ENCODE measurements at places on chromosomes 7 and 10.

GRCh38 chr7:29780346-29780745 is 26.0 kb upstream of the WIPF3 start:
- no peak for DNase-seq

DNA sequence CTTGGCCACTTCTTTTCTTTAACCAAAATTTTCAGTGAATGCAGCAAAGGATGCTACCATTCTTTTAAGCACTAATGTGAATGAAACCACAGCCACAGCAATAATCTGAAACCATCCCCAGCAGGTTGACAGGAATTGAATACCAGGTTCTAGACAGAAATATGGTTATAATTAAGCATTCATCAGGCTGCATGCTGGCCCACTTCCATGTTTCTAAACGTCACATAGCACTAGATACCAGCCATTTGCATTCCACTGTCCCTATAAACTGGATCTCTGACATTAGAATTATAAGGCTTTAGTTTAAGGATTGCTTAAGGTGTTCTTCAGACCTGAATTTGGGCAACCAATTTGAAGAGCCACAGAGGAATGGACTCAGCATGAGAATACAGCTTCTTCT is 340.8 kb upstream of the KLF6 start:
- no peak for DNase-seq

- no peak for DNase-seq
These were observed 25.9 kb downstream of the TNRC18 start for GRCh38 chr7:5397736-5398135.

DNA sequence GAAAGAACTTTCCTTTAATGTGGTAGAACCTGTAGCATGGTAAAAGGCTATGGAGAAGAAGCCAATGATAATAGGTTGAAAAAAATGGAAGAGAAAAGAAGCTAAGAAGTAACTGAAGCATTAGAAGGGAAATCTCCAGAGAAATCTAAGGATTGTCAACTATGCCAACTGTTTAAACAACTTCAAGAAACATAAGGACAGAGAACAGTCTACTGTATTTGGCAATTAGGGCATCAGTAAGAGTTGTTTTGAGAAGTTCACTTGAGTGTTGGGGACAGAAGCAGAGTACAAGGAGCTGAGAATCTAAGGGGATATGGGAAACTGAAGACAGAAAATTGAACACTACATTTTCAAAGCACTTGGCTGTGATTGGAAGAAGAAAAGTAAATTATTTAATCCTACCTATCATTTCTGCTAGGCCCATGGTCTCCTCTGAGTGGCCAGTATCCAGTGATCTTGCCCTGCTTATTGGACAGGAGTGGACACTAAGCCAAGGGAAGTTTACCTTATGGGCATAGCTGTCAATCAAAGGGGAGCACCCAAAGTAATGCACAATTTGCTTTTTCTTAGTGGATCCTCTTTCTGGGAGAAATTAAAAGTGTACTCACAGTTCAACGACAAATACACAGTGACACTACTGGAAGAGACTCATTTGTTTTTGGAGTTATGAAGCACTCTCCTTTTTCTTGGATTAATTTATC is 56.4 kb upstream of the CCDC71L start:
- DNase-seq = no peak

DNA sequence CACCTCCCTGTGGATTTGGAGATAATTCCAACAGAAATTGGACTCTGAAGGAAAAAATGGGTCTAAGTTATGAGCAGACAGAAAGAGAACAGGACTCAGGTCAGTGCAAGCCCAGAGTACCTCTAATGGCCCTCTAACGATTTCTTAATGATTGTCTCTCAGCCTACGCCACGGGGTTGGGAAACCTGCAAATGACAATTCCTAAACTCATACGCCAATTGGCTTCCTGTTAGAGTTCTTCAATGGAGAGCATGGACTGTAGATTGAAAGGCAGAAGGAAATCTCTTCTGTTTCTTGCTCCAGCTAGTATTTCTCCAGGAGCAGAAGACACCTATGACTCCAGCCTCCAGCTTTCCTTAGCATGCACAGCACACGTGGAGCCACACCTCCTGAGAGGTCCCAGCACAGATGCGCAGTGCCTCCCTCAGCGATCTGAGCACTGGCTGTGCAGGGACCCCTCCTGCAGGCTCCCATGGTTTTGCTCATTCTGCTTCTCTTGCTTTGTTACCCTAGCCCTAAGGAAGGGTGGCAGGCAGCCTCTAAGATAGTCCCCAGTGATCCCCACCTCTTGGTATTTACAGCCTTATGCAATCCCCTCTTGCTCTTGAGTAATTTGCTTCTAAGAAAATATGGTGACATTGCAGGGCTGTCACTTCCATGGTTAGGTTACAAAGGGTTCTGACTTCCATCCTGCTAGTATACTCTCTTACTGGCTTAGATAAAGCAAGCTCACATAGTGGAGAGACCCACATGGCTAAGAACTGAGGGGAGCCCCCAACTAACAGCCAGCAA is 30.1 kb downstream of the DENND11 start:
- DNase-seq = no peak

DNA sequence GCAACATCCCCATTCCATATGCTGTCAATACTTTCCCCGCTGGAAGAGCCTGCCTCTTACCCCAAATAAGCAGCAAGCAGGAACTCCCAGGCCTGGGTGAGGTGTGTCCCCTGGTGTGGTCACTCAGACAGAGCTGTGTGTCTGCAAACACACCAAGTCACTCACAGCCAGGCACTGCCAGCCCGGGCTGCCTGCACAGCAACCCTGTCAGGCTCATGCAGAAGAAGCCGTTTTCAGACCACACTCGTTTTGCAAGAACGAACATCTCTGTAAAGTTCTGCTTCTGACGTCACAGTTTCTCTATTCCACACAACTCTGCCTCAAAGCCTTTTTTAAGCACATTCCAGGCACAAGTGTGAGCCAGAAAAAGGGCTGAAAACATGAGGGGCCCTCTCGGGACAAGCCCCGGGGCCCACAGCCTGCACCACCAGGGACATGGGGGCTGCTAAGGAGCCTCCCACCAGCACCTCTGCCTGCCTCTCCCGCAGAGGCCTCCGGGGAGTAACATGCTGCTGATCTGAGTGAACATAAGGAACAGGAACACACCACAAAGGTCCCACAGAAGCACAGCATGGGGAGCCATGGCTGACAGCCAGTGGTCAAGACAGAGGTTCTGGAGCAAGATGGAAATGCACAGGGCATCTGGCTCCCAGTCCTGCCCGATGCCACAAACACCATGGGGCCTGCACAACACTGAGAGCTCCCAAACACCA is 11.4 kb downstream of the PTPRN2 start:
- DNase-seq = no peak

GRCh38 chr7:53504914-53505313 is 469.5 kb downstream of the POM121L12 start:
- no peak for DNase-seq

DNA sequence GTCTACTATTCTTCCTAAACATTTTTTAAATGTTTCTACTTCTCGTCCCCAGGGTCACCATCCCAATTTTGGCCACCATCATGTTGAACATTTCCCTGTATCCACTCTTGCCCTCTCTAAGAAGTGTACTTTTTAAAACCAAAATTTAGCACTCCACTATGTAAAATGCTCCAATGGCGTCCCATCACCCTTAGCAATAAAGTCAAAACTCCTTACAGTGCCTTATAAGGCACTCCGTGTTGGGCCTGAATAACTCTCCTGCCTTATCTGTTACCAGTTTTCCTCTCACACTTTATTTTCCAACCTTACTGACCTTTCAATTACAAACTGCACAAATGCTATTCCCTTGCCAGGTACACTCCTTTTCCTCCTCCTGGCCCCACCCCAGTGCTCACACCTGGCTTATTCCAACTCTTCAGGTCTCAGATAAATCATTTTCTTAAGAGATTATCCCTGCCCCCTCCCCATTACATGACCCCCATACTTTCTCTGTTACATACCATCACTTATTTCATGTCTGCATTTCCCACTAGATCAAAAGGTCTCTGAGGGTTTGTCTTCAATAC is 1.3 kb downstream of the TMEM168 start:
- no peak for DNase-seq
